ENCODE measurements at places on chromosomes 12 and 14.

- peak; percentile 6 for DNase-seq
Measured at GRCh38 chr12:126389220-126389841, 1324.1 kb downstream of the AACS start.

DNA sequence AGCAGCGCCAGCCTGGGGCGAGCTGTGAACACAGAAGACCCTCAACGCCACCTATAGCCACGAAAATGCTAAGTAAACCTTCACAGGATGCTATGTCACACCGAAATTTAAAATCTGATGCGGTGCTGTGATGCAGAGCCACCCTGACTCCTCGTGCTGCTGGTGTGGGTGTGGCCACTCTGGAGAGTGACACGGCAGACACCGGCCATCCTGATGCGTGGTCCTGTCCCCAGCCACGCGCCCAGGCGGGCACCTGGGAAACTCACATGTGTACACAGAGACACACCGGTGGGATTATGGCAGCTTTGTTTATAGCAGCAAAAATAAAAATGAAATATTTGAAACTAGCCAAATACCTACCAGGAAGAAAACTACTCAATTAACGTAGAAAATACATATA, 138.3 kb upstream of the SFSWAP start:
- no peak for DNase-seq

DNA sequence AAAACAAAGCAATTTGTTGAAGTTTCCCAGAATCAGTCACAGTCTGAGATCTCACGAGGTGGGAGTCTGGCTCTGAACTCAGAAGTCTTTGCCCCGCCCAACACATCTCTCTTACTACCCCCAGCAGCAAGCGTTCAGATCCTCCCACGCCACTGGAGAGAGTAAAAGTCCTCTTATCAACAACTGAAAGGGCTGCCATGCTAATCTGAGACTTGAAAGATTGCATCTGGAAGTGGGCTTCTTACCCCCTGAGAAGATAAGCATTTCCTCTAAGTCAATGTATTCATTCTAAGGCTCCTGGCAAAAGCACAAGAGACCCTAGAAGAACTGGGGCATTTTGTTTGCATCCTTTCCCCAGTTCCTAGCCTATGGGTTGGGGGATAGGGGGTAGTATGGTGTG, 34.1 kb upstream of the STON2 start:
- no peak for DNase-seq

- DNase-seq = peak; percentile 46
Measured at GRCh38 chr14:99908653-99909250, 115.5 kb downstream of the EML1 start.

DNA sequence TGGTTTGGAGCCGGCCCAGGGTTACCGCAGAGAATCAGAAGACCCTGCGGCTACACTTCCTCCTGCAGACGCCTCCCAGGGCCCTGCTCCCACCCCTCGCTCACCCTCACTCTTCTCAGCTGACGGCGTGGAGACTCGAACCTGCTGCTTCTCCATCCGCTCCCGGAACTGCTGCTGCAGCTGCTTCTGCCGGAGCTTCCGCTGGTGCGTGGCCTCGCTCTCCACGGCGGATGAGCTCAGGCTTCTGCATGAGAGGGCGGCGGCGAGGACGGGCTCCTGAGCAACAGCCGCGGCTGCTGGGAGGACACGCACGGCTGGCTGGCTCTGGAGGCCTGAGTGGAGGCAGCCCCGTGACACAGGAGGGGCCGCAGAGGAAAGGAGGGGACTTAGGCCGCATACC, 33.3 kb downstream of the RAD52 start:
- no peak for DNase-seq

- DNase-seq = no peak
Measured at GRCh38 chr12:98896938-98897337, 251.8 kb downstream of the APAF1 start.

- peak; percentile 52 for DNase-seq
Measured at GRCh38 chr14:60561845-60562746, 53.1 kb downstream of the SIX6 start.

- no peak for DNase-seq
Measured at GRCh38 chr12:50739611-50740010, 24.3 kb upstream of the ATF1 start.

- DNase-seq = no peak
Measured at GRCh38 chr12:60349232-60349978, 753.6 kb downstream of the SLC16A7 start.

GRCh38 chr12:98983647-98984046, 338.6 kb downstream of the APAF1 start:
- DNase-seq = no peak

- no peak for DNase-seq
Measured at GRCh38 chr12:3647504-3647903, 105.4 kb downstream of the CRACR2A start.

DNA sequence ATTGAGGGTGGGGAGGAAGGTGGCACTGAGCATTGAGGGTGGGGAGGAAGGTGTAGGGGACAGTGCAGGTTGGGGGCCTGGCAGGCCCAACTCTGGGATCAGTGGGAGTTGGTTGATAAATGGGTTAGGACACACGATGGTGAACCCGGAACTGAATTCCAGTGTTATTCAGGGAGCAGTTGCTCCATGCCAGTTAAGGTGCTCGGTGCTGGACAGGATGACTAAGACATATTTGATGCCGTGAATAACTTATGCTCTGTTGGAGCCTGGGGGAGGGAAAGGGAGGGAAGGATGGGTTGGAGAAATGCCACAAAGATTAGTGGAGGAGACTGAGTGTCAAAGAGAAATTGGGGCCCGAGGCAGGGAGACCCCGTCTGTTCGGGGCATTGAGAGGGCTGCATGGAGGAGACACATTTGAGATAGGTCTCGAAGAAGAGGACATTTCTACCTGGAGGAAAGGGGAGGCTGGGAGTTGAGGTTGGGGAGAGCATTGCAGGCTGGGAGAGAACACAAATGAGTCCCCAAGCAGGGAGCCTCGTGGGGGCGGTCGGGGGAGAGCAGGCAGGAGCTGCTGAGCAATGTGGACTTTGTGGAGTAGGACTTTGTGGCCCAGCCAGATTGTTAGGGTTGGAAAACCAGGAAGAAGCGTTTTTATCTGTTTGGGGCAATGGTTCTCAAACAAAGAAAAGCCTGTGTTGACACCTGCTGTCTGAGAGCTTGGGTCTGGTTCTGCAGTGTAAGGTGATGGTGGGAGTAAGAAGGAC, 65.3 kb downstream of the IQSEC3 start:
- no peak for DNase-seq

DNA sequence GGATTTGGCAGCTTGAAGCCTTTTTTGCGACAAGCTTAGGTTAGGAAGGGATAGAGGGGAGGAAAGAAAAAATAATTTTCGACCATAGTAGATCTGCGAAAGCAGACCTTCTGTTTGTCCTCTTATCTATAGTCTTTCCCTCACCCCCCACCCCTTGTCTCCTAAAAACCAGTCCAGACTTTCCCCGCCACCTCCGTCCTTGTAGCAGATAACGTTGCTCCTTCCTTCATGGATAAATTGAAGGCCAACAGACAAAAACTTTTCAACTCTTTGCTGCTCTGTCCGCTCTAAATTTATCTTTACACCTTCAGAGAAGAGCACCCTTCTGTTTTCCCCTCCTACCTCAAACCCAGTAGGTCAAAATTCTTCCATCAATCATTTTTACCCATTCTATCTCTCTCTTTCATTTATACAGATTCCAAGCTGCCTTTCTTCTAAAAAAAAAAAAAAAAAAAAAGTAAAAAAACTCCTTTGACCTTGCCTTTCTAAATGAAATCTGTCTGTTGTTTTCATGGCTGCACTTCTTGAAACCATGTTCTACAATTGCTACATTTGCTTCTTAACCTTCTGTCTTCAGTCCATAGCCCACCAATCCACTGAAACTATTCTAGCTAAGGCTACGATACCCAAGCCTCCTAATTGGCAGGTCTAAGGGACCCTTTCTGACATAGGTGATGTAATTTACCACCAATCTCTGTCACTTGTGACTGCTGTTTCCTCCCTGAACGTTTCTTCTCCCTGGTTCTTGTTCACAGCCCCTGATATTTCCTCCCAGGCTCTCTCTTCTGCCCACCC, 11.1 kb upstream of the NEMF start:
- DNase-seq = no peak

GRCh38 chr12:109946913-109947312, 46.8 kb downstream of the TCHP start:
- no peak for DNase-seq

- DNase-seq = no peak
Measured at GRCh38 chr14:90440592-90440991, 43.8 kb downstream of the CALM1 start.

GRCh38 chr14:101600336-101600890, 39.1 kb downstream of the DIO3 start:
- DNase-seq = no peak

DNA sequence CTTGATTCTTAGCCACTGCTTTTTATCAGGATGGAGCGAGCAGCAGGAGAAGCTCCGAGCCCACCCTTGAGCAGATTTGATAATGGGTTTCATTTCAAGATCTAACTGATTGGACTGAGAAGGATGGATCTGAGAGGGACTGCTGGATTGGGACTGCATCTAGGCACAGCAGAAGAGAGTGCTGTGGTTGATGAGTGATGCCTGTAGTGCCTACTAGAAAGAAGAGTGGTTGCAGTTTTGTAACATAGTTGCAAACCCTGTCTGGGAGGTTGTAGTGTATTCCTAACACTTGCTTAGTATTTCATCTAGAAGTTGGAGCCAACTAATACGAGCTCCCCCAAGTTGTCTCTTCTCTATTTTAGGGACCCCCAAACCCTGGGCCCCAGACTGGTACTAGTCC, 88.7 kb downstream of the ASCL1 start:
- no peak for DNase-seq

DNA sequence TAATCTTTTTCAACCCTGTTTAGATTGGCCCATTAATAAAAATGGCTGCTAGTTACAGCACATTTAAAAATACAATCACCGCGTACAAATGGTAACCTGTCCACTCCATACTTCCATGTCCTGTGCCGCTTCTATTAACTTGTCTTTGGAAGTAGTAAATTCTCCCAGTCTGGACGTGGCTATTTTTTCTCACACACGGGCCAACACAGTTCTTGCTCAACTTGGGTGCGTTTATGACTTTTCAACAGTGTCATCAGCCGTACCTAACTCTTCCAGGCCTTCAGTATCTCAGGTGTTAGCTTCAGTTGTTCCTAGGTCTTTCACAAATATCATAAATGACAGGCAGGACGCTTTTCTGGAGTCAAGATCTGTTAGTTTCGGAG, 475 bp upstream of the PCNX1 start:
- no peak for DNase-seq

GRCh38 chr14:73237786-73238423, 599 bp downstream of the PAPLN start:
- no peak for DNase-seq

GRCh38 chr12:110585231-110585799, 2.2 kb upstream of the PPTC7 start:
- DNase-seq = peak; percentile 46

GRCh38 chr12:106790020-106790419, 15.5 kb downstream of the RIC8B start:
- no peak for DNase-seq

DNA sequence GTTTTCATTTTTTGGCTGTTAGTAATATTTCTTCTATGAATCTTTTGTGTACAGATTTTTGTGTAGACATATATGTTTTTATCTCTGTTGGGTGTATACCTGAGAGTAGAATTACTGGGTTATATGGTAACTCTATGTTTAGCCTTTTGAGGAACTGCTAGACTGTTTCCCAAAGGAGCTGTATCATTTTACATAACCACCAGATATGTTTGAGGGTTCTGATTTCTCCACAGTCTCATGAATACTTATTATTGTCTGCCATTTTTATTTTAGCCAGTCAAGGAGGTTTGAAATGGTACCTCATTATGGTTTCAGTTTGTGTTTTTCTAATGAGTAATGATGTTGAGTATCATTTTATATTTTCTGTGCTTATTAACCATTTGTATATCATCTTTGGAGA, 1.9 kb downstream of the PCNX4 start:
- DNase-seq = no peak

DNA sequence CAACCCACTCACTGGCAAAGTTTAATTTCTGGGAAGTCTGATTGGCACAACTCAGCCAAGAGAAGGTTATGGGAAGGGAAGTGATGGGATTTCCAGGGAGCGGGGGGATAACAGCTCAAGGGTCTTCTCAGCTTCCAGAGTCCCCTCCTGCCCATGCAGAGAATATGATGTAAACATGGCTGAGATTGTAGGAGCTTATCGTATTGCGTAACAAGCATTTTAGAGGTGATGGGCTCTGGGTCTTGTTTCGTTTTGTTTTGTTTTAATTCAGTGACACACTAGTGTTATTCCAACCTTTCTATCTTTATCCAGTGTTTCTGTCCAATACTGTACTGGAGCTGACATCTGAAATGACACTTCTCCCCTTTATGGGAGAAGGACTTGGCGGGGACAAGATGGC, 762.1 kb upstream of the TMEM132C start:
- DNase-seq = no peak

DNA sequence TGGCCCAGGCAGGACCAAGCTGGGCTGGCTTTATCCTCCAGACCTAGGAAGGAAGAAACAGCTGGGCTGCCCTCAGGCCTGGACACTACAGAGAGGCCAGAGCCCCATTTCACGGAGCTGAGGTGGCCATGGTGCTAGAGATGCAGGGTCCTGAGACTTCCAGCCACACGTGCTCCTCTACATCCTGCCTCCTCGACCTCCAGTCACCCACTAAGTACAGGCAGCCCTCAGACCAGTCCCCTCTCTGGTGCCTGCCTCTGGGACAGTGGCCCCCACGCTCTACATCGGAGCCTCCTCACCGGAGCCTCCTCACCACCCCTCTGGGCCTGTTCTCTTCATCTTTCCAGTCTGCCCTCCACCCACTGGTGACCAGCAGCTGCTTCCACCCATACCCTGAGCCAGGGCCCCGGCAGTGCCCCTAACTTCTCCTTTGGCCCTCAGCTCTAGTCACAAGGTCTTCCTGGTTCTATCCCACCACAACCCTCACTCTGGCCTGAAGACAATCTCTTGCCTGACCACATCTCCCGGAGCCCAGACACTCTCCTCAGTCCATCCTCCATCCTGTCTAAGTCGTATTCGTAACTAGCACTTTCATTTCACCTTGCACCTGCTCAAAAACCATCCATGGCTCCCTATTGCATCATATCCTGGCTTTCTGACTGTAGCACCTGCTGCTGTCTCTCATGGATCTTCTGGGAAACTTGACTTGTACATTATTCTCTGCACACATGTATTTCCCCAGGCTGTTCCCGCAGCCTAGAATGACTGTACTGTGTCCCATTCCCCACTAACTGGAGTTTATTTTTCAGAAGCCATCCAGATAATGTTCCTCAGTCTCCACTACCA, 43.9 kb downstream of the DIO3 start:
- DNase-seq = no peak

DNA sequence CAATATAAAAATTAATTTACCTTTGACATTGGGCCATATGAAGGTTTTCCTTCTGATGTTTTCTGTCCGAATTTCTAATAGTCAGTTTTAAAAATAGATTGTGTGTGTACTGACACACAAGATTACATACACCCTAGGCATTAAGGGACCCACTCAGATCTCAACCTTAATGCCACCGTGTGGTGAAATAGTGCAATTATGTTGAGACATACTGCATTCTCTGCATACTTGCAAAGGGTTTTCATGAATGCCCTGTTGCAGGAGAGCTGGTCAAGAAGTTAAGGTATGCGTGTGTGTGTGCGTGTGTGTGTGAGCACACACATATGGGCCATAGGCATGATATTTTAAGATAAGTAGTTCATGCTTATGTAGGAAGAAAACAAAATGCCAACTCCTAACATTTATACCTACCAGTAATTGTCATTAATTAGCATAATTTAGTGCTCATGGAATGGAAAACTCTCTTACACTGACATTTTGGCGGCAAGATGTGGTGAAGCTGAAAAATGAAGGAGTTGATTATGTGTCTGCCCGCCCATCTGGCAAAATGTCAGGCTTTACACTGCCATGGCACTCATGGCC, 58.8 kb downstream of the PIK3C2G start:
- DNase-seq = peak; percentile 57

- no peak for DNase-seq
Measured at GRCh38 chr14:30330445-30330844, 228.5 kb upstream of the G2E3 start.

Measured in foreskin melanocyte (primary cell).